ENCODE measurements at places on chromosomes 5 and 9.

- no peak for DNase-seq
Measured at GRCh38 chr9:123957168-123957721, 27.3 kb upstream of the DENND1A start.

DNA sequence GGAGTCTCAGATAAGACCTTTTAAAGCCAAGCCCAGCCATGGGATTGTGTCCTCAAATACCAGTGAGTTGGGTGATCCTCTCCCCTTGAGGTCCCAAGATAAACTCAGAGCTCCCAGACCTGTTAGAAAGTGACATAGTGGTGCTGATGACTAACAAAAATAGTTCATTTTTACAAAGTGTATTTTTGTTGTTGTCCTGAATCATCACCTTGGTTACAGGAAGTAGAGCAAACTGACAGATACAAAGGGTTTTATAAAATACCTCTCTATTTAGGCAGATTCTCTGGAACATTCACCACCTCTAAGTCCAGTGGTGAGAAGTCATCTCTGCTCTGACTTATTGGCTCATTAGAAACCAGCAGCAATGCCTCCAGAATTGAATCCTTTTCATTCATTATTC is 259.3 kb downstream of the CEMIP2 start:
- no peak for DNase-seq

DNA sequence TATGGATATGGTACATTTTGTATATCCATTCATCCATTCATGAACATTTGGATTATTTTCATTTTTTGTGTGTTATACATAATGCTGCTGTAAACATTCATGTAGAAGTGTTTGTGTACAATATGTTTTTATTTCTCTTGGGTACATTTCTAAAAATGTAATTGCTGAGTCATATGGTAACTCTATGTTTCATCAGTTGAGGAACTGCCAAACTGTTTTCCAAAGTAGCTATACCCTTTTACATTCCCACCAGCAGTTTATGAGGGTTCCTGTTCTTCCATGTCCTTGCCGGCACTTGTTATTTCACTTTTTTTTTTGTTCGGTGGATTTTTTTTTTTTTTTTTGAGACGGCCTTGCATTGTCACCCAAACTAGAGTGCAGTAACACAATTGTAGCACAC is 54.0 kb upstream of the MCCC2 start:
- DNase-seq: no peak

- DNase-seq: no peak
Measured at GRCh38 chr5:92687821-92688722, 892.9 kb downstream of the NR2F1-AS1 start.

GRCh38 chr9:114897196-114897595 is 33.2 kb downstream of the TNFSF8 start:
- no peak for DNase-seq

- DNase-seq: no peak
Measured at GRCh38 chr9:126796758-126797157, 8.1 kb upstream of the ZBTB43 start.

DNA sequence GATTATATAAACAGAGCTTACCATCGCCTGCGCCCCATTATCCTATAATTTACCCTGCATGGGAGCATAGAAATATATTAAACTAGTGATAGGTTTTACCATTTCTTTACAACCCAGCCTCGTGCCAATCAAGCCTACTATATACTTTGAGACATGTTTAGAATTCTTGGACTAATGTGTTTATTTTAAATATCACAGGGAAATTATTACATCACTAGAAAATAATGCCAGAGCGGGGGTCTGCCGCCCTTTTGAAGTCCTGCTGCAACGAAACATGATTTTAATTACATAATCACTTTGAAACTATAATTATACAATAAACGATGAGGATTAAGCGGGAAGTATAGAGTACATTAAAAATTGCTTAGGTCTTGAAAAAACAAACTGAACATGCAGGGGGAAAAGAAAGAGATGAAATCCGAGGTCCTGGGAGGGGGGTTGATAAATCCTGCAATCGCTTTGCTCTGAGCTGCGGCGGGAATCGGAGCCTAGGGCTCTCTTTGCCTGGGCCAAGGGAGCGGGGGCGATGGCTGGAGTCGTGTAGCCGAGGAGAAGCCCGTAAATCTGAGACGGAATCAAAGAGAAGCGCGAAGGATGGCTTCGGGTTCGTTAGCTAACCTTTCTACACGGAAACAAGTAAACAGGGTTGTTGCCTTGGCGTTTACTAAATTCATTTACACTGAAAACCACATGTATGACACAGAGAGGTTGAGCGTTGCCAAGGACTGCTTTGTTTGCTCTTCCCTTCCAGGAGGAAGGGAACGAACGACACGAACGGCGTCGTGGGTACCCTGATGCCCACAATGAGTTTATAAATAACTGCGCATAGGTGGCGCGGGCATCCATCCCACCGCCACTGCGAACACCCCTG is 127.6 kb downstream of the TMEM174 start:
- DNase-seq: no peak

GRCh38 chr9:88052321-88052965 is 78.1 kb upstream of the CDK20 start:
- DNase-seq: no peak

DNA sequence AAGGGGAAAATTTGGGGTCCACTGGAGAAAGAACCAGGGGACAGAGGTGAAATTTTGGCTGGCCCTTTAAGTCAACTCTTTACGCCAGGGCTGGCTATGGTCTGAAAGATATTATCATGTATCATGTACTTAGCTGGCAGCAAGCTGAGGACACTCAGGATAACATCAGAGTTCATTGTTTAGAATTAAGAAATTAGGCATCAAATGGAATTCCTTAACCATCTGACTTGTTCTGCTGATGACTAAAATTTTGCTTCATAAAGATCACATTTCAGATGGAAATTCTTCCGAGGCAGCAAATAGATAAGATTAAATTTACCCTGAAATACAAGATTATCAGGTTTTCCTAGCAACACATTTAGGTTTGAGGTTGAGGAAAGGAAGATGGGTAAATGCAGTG is 269.4 kb upstream of the KLF9 start:
- DNase-seq: no peak

- DNase-seq: no peak
Measured at GRCh38 chr9:128120061-128120740, 7.3 kb downstream of the PTGES2 start.

GRCh38 chr5:360257-361027 is 38.9 kb downstream of the AHRR start:
- no peak for DNase-seq

DNA sequence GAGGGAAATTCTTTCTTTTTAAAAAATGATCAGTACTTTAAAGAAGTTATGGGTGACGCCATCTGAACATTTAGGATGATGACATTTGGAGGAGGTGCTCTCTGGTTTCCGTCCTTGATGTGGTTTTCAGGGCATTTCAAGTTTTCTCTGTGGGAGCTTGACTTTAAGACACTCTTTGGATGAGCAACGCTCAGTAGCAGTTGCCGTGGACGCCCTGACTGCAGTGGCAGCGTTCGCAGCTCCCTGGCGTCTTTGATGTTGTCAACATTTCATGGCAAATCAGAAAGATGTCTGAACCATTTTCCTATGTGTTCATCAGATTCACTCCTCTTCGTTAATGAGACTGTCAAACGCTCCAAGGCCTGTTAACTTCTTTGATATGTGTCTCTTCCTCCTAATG is 86.1 kb downstream of the ZNF354C start:
- DNase-seq: no peak

DNA sequence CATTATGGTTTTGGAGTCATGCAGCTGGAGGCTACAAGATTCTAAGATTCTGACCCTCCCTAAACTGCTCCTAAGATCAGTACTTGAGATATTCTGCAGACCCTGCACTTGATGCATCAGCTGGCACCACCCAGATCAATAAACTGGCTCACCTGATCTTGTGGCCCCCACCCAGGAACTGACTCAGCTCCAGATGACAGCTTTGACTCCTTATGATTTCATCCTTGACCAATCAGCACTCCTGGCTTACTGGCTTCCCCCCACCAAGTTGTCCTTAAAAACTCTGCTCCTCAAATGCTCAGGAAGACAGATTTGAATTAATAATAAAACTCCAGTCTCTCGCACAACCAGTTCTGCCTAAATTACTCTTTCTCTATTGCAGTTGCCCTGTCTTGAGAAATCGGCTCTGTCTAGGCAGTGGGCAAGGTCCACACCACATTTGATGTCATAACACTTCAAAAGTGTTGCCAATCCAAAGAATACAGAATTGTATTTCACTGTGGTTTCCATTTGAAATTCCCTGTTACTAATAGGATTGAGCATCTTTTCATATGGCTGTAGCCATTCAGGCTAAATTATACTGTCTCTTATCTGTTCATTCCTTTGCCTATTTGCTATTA is 14.8 kb upstream of the SLC30A5 start:
- no peak for DNase-seq

GRCh38 chr9:136211006-136211405 is 6.1 kb upstream of the LHX3 start:
- no peak for DNase-seq

DNA sequence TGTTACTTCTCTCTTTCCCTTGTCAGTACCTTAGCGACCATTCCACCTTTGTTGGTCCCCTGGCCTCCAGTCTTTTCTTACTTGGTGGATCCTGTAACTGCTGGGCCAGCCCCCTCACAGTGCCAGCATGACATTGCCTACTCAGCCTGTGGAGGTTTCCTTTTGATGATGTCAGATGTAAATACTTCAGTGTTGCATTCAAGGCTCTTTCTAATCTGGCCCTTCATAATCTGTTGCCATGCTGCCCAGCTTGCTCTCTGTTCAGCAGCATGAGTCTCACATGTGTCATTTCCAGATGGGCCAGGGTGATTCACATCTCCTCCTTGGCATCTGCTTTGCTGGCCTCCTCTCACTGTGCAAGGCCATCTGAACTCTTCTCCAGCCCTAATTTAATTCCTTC is 57.1 kb downstream of the MAST4 start:
- DNase-seq: no peak

GRCh38 chr5:8773046-8773615 is 772.7 kb downstream of the SEMA5A start:
- DNase-seq: no peak

DNA sequence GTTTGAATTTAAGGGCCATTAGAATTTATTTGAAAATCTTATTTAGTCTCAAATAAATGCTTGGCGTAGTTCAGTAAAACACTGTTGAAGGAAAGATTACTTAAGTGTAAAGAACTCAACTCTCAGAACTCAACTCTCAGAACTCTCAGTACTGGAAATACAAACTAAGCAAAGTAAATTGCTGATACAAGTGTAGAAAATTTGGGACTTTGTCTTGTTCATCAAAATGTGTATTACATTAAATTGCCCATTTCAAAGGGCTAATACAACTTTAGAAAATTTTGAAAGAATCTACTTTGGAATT is 99.4 kb downstream of the CSNK1G3 start:
- no peak for DNase-seq

DNA sequence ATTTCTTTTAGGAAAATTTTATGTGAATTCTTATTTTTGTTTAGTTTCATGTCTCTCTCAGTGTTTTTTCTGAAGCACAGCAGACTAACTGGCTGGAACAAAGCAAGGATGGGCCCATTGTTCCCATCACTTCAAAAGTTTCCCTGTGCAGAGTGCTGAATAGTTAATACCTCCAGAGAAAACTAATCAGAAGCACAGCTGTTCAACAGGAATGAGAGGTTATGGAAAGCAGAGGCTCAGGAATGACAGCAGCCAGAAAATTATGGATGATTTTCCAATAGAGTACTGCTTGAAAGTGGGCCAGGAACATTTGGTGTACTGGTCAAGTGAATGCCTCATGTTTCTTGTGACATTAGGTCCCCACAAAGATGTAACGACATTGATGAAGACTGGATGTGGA is 173.0 kb upstream of the TARS1 start:
- DNase-seq: no peak

GRCh38 chr5:137836298-137836697 is 31.4 kb upstream of the MYOT start:
- DNase-seq: no peak

- DNase-seq: no peak
Measured at GRCh38 chr5:9056046-9056445, 489.8 kb downstream of the SEMA5A start.

DNA sequence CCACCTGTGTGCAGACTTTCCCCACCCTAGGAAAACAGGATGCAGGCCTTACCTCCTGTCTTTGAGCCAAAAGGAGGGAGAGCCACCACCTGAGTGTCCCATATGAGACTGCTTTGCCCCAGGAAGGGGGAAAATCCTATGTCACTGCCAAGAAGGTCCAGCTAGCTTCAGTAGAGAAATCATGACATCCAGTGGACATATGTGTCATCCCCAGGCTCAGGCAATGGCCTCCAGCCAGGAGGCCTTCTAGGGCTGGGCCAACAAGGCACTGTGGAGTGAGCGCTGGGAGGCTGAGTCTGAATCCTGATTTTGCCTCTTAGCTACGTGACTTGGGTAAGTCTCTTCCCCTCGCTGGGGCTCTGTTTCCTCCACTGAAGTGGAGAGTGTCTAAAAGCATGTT is 60.2 kb downstream of the SMIM23 start:
- DNase-seq: no peak

DNA sequence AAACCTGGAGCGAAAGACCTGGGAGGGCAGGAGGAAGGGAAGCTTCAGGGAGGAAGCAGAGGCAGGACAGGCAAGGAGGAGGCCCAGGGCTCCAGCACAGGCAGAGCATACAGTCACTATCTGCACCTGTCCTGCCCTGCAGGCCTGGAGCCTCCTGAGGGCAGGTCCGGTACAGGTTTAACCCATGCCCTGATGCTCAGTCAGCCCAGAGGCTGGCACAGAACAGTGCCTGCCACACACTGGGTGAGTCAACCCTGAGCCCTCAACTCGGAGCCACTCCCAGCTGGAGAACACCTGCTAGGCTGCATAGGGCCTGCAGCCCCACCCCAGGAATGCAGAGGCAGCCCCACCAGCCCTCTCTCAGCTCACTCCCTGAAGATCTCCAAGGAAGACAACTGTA is 161.5 kb upstream of the PHYKPL start:
- DNase-seq: no peak

DNA sequence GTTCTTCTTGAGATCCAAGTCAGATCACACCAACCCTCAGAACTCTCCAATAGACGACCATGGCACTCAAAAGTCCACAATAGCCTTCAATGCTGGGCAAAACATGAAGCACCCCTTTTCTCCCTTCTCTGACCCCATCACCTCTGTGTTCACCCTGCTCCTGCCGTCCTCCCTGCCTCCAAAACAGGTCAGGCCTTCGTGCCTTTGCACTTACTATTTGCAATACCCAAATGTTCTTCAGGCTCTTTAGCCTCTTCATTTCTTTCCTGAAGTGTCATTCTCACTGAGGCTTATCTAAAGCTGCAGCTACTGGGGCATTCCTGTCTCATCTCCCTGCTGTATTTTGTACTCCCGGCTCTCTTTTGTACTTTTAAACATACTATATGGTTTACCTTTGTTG is 2.0 kb upstream of the ROPN1L start:
- no peak for DNase-seq

- DNase-seq: peak; percentile 24
Measured at GRCh38 chr9:13860019-13860418, 453.9 kb downstream of the NFIB start.

DNA sequence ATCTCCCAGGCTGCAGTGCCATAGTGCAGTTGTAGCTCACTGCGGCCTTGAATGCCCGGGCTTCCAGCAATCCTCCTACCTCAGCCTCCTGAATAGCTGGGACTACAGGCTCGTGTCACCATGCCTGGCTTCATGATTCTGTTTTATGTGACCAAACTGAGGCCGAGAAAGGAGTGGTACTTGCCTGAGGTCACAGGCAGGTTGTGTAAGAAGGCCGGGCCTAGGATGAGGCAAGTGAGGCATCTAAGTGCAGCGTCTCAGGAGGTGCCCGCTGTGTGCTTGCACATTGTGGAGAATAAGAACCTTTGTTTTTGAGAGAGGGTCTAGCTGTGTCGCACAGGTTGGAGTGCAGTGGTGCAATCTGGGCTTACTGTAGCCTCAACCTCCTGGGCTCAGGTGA is 2.1 kb upstream of the NDST1 start:
- DNase-seq: no peak

GRCh38 chr5:64666078-64666477 is 24.2 kb upstream of the SHISAL2B start:
- no peak for DNase-seq

All from lower leg skin (tissue), 4 donors.